ENCODE measurements at places on chromosomes 3 and 15. TPM values are rescaled to one million over a fixed set of nuclear protein-coding genes. Genes with fewer than 3 reads are reported as not detected.

DNA sequence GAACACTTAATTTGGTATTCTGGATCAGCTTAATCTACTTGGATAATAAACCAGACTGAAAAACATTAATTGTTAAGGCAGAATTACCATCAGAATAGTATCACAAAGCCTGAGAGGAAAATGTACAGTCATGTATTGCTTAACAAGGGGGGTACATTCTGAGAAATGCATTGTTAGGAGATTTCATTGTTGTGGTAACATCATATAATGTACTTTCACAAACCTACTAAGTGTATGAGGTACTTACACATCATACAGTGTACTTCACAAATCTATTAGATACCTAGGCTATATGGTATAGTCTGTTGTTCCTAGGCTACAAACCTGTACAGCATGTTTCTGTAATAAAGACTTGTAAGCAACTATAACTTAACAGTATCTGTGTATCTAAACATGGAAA lies 68.2 kb downstream of the NBEAL2 start:
- no peak for DNase-seq

Gene RBP2
- not detected for polyA plus RNA-seq

DNA sequence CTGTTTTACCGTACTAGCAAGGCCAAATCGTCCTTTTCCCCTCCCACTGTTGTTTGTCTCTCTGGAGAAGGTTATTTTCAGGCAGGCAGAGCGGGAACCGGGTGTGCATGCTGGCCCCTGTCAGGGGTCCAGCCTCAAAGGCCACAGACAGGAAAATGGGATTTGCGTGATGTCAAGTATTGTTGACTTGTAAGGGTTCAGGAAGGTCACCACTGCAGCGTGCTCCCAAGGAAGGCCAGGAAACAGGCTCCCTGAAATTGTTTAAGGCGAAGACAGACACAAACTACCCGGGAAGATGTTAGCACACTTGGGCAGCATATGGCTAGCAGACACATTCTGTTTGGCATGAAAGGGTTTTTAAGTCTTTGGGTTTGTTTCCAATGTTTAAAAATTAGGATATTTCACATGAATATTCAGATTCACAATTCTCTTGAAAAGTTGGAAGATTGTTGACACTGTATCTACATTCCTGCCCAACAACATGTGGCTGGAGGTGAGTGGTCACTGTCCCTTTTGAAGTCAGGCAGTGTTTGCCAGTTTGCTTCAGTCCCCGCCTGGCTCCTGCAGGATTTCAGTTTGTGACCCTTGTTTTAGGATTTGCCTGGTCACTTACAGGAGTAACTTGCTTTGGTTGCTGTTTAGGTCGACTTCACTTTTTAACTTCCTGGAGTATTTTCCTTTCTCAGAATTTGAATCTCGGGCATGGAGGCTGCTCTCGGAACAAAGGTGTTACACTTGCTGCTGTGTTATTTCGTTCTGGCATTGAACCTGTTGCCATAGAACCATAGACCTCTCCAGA lies 90.4 kb downstream of the BDH1 start:
- no peak for DNase-seq

DNA sequence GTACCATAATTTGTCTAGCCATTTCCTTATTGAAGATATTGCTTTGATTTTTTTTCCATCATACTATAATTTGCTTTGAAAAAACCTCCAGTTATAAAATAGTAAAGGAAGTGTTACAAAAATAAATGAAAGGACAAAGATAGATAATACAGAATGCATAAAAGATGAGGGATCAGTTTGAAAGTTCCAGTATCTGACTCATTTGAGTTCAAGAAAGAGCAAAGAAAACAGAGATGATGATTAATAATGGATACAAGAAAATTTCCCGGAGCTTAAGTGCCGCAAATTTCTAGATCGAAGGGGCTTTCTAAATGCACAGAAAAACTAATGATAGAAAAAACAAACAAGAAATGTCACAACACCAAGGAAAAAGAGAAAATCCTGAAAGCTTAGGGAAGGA lies 4.3 kb downstream of the WDR48 start:
- DNase-seq = no peak

- no peak for DNase-seq
Measured at GRCh38 chr3:67462187-67462586, 192.2 kb downstream of the SUCLG2 start.

Measured in CD4-positive, CD25-positive, alpha-beta regulatory T cell (primary cell).